Esophagus muscularis mucosa (tissue), 4 donors: ENCODE measurements at places on chromosomes 3 and 15. TPM values are rescaled to one million over a fixed set of nuclear protein-coding genes. Genes with fewer than 3 reads are reported as not detected.

Gene CRTC3
- 54.8 TPM for total RNA-seq

Gene FAM162A
- 28.2 TPM for total RNA-seq

GRCh38 chr3:194872669-194872977 lies 186.9 kb downstream of the FAM43A start:
- DNase-seq = no peak
- H3K27ac ChIP-seq = no peak overlapping the region
- peaks cover 36% of the 10 kb centered on the region for H3K4me1 ChIP-seq
- no peaks in the 10 kb centered on the region for H3K36me3 ChIP-seq
- H3K4me3 ChIP-seq = no peak overlapping the region
- no peaks in the 10 kb centered on the region for H3K27me3 ChIP-seq

Gene SAMD7
- total RNA-seq = not detected

Gene UROC1
- total RNA-seq = not detected

DNA sequence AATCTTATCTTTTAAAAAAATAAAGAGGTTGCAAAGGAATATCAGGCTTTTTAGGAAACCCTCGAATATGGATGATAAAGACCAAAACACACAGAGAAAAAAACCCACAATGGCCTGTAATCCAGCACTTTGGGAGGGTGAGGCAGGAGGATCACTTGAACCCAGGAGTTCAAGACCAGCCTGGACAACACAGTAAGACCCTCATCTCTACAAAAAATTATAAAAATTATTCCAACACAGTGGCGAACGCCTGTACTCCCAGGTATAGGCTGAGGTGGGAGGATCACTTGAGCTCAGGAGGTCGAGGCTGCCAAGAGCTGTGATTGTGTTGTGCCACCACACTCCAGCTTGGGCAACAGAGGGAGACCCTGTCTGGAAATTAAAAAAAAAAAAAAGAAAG lies 30.8 kb downstream of the RAF1 start:
- H3K4me3 ChIP-seq = no peak overlapping the region
- DNase-seq = no peak
- peaks cover 45% of the 10 kb centered on the region for H3K4me1 ChIP-seq
- H3K27me3 ChIP-seq = no peaks in the 10 kb centered on the region

Gene ZNF662
- total RNA-seq = 4.8 TPM

Gene TM4SF1
- total RNA-seq = 151 TPM

Gene GRAMD2A
- 2.5 TPM for total RNA-seq

DNA sequence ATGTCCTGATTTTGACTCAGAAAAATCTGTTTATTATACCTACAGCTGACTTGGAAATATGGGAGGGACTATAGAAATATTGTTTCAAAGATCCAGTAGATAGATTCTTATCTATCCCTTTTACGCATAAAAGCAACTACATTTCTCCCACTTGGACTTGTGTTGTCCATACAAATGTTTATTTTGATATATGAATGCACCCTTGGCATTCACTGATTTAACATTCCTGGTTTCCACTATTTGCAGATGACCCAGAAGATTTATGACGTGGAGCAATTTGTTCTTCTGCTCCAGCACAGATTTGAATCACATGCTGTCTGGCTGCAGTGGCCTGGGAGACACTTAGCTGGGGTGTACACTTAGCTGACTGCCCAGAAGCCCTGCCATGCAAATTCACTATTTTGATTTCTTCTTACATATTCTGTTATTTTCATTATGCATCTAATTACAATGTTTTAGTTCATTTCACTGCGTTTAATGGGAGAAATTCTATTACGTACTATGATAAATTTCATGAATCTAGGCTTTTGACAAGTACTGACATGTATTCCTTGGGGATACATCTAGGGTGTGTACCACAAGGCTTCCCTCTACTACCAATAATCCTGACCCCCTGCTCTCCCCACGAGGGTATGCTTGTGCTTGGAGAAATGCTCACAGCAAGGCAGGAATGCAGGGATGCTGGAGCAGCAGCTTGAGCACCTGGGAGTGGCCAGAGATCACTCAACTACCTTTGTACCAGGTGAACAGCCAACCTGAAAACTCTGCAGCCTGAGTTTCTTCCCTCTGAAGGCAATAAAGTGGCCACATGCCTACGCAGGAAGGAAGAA lies 223.6 kb upstream of the TBL1XR1 start:
- no peaks in the 10 kb centered on the region for H3K27me3 ChIP-seq
- no peak overlapping the region for H3K4me3 ChIP-seq
- H3K36me3 ChIP-seq = no peaks in the 10 kb centered on the region
- no peak for DNase-seq
- peaks cover 25% of the 10 kb centered on the region for H3K4me1 ChIP-seq
